WTC11 (cell line): ENCODE measurements at places on chromosomes 1 and 21.

GRCh38 chr1:101288491-101288944 lies 51.7 kb downstream of the S1PR1 start:
- peak; percentile 56 for DNase-seq

GRCh38 chr1:186681801-186682200 lies 1.6 kb upstream of the PTGS2 start:
- DNase-seq, result no peak

GRCh38 chr1:12287869-12288268 lies 58.0 kb downstream of the VPS13D start:
- no peak for DNase-seq

- DNase-seq, result peak; percentile 17
These were observed 239.6 kb upstream of the BEND5 start for GRCh38 chr1:49016030-49016977.

DNA sequence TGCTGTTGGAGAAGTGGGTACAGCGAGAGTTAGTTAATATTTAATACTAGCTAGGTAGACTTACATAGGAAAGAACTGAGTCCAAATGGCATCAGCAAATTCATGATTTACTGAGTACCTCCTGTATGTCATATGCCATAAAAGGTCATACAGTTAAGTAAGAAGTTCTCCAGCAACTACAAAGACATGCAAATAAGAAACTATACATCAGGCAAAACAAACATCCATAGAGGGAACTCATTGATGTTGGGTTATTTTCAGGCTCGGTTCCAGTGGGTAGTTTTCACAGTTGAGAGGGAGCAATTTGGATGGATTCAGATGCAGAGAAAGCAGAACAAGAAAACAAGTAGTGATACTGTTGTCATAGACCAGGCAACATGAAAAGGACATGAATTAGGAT lies 164.9 kb upstream of the L1TD1 start:
- DNase-seq, result no peak

DNA sequence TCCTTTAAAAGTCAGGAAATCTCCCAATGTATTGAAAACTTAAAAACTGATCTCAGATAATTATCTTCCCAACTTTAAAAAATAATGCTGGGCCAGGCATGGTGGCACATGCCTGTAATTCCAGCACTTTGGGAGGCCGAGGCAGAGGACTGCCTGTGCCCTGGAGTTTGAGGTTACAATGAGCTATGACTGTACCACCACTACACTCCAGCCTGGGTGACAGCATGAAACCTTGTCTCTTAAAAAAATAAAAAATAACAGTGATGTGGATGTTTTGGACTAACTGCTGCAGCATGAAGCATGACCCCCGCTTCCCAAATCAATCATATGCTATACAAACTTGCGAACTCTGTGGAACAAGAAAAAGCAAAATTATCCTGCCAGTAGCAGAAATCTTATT lies 186.3 kb downstream of the RERE start:
- DNase-seq, result no peak

- no peak for DNase-seq
These were observed 123.6 kb downstream of the AJAP1 start for GRCh38 chr1:4778056-4778455.

DNA sequence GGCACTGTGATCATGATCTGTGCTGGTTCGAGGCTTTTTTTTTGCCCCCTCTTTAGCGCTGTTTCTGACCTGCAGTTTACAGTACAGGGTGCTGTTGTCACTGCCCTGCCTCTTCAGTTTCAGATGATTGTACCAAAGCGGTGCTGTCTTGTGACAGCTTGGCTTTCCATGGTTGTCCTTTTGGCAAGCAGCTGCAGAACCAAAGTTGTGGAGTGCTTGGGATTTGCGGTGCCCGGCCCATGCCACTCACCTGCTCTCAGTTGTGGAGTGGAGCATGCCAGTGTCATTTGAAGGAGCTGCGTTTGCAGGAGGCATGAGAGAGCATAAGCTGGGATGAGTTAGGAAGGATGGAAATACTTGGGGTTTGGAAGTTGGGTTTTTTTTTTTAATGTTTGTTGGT lies 48.4 kb downstream of the DOP1B start:
- no peak for DNase-seq

DNA sequence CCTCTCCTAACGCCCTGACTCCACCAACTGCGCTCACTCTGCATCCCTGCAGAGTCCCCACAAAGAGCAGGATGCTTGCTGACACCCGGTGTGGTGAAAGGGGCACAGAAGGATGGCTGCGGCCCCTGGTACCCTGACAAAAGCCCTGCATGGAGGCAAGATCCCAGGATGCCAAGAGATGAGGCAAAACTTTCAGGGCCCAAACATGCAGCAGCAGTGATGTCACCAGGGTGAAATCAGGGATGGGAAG lies 36.6 kb downstream of the SLC9A1 start:
- DNase-seq, result no peak

DNA sequence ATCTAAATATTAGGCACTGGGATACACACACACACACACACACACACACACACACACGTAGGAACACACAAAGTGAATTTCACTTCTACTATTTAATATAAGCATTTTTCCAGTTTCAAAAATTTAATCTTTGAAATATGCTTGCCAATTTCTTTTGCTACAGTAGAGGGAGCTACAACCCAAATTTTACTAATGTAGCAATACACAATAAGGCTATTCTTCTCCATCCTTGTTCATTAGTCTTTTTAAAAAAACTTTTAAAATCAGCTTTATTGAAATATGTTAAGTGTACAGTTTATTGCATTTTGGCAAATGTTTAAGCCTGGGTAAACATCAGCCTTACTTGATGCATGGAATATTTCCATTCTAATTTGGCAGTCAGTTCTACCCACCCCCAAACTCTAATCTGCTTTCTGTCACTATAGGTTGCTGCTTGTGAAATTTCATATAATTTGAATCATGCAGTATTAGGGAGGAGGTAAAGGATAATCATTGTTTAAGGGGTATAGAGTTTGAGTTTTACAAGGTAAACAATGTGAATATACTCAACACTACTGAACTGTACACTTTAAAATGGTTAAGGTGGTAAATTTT lies 93.0 kb upstream of the TENT5C start:
- DNase-seq, result no peak

GRCh38 chr1:212177542-212177941 lies 107.7 kb upstream of the PPP2R5A start:
- no peak for DNase-seq

DNA sequence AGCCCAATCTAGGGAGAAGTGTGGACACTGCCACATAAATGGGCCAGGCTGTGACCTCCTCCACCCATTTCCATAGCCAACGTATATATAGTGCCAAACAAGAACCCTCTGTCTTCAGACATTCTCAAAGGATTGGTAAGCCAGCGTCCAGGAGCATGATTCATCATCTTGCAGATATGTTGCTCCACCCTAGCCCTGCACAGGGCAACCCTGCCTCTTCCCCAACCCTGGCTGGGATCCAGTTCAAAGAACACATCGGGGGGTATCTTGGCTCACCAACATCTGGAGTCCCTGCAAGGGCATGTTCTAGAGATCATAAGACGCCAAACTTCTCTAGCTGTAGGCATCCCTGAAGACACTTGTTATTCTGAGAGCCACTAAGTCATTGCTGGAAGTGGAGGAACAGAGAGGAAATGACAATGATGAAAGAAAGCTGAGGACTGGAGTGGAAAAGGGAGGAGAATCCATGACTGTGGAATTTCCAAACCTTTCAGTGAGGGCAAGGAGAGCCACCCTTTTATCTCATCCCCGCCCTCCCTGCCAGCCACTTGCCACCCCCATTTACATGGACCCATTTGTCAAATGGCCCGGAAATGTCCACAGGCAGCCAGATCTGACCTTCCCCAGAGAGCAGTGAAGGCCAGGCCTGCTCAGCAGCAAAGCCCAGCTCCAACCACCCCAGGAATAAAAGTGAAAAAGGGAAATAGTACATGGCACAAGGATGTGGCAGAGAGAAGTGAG lies 144.1 kb upstream of the CTTNBP2NL start:
- DNase-seq, result no peak

DNA sequence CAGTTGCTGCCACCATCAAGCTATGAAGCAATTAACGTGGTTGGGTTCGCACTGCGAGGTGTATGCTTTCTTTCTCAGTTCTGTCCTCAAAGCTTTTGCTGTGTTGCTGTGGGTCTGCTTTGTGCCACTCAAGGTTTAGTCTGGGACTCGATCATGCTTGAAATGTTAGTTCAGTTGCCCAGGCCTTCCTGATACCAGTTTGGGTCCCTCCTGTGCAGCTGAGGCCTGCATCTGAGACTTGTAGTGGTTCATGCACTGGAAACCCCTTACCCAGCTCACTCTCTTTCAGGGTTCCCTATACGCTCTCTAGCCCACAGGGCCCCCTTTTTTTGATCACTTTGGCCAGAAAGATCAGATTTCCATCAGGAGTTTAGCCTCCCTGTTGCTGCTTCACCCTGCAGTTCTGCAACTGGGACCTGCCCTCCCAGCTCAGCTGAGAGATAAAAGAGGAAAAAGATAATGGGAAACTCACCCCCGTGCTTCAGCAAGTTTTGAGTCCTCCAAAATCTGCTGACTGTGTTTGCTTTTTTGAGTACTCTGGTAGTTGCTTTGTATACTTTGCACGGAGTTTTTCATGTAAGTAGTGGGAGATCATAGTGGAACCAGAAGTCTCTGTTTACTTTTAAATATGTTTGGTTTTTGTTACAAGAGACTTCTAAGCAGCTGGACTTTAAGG lies 317.0 kb downstream of the HHAT start:
- no peak for DNase-seq

- DNase-seq, result peak; percentile 38
These were observed 1.1 kb upstream of the MAP7D1 start for GRCh38 chr1:36154765-36155407.

GRCh38 chr1:231690059-231690458 lies 63.5 kb downstream of the DISC1 start:
- DNase-seq, result no peak

- DNase-seq, result no peak
These were observed 27.9 kb downstream of the ZBED6 start for GRCh38 chr1:203823306-203823705.

DNA sequence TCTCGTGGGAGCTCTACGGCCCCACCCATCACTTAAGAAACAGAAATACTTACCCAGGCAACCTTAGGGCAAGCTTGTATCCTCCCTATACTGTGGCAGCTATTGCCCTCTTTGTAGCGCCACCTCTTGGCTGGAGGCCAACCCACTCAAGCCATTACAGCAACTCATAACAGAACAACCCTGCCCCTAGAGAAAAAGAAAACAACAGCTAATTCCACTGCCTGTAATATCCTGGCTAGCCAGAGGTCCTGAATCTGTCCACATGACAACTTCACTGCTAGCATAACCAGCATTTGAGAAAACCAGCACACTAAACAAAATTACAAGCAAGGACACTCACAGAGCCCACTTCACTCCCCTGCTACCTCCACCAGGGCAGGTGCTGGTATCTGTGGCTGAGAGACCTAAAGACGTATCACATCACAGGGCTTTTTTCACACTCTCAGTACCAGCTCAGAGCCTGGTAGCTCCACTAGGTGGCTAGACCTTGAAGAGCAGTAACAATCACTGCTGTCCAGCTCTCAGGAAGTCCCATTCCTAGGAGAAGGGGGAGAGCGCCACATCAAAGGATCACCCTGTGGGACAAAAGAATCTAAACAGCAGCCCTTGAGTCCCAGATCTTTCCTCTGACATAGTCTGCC lies 14.5 kb upstream of the MX1 start:
- DNase-seq, result no peak
